Cardiac septum (tissue), 1 donor: ENCODE measurements at places on chromosomes 5 and 9. TPM values are rescaled to one million over a fixed set of nuclear protein-coding genes. Genes with fewer than 3 reads are reported as not detected.
A peak's percentile ranks its signal among the peaks of the same experiment; 100 is the strongest.

The TERT gene
- total RNA-seq = not detected

The GAPVD1 gene
- total RNA-seq = 31.1 TPM

The ISL1 gene
- not detected for total RNA-seq

The PTTG1 gene
- total RNA-seq = 1.0 TPM

The IFNB1 gene
- not detected for total RNA-seq

The ANXA1 gene
- 42.7 TPM for total RNA-seq

The MSX2 gene
- 2.1 TPM for total RNA-seq

The PCDHB5 gene
- 3.2 TPM for total RNA-seq

The ANKS6 gene
- 7.6 TPM for total RNA-seq

The C5orf52 gene
- not detected for total RNA-seq

The ZNF354C gene
- total RNA-seq = 4.0 TPM

The FRRS1L gene
- total RNA-seq = 0.81 TPM

The SPATA31A6 gene
- not detected for total RNA-seq

The MEIKIN gene
- not detected for total RNA-seq

The FBXL17 gene
- 27.3 TPM for total RNA-seq

The LVRN gene
- total RNA-seq = 0.27 TPM

The GHR gene
- 10.4 TPM for total RNA-seq

The SPIN1 gene
- total RNA-seq = 49.2 TPM

The FNBP1 gene
- total RNA-seq = 22.6 TPM

GRCh38 chr9:134495881-134496412, 145.7 kb upstream of the COL5A1 start:
- DNase-seq = peak; percentile 62

DNA sequence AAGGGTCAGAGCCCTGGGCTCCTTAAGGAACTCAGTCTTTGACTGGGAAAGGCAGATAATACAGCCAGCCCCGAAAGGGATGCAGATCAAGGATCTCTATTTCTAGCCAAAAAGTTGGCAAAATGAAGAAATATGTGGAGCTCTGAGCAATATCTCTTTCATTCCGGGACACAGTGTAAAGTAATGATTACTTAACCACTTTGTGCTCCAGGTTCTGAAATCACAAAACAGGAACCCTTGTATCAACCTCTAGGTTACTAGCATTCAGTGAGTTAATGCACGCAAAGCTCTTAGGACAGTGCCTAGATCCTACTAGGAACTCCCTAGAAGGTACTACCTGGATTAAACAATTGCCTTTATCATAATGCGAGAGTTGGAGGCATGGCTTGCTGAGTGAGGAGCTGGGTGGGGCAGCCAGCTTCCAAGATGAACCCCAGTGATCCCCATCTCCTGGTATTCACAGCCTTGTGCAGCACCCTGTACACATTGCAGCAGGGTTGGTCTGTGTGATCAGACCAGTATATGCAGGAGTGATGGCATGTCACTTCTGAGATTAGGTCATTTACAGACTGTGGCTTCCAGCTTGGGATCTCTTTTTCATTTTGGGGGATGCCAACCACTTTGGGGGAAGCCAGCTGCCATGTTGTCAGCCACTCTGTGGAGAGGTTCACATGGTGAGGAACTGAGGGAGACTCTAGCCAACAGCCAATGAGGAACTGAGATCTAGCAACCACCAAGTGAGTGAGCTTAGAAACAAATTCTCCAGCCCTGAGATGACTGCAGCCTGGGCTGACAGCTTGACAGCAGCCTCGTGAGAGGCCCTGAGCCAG, 103.1 kb upstream of the SLC44A1 start:
- DNase-seq = no peak

DNA sequence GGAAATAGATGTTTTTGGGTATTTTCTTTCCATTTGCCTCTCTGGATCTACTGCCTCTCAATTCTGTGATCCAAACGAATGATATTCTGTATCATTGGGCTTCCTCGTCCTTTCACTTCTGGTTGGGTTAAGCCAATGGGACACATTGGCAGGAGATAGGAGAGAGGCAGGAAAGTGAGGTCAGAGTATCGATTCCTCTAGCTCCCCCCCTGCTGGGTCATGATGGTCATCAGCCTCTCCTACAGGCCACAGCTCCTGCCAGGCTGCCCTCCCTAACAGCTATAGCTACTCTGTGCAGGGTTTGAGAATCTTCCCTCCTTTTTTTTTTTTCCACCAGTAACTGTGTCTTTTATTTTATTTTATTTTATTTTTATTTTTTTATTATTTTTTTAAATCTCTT, 39.4 kb downstream of the APBA1 start:
- no peak for DNase-seq

DNA sequence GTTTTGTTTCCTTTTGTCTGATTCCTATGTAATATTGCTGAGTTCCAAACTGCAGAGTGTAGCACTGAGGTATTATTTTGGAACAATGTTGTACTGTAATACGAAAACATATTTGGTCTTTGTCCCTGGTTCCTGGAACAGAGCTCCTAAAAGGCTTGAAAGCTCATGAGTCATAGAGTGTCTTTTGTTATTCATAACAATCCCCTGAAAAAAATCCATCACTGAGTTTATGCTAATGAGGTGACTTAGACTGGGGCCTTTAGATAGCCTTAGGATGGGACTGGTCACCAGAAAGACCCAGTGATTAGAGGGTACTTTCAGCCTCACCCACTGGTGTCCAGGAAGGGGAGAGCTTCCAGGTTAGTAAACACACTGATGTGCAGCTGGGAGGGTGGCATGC, 132.7 kb upstream of the POU5F2 start:
- no peak for DNase-seq

DNA sequence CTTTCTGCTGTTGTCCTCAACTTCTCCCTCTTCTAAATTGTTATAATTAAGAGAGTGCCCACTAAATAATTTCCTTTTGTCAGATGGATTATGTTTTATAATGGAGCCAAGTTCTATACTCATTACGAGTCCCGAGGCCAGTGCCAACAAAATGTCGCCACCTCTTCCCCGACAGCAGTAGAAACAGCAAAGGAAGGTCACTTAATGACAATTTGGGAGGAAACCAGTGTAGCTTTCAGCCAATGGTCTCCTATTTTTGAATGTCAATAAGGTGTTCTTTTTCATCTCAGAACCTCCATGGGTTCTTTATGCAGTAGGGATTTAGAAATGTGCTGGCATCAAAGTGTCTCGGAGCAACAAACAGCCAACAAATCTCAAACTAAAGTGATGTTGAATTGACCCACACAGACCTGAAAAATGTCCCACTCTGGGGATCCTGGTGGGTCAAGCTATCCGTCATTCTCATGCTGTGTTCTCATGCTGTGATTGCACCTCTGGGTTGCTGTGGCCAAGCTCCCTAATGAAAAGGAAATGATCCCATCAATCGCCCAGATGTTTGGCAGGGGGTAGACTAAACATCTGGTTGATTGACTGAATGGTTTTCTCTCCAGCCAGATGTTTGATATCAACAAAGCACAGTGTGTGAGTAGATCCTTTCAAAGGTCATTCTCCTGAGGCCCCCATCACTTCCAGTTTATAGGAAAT, 291.9 kb downstream of the DMAC1 start:
- no peak for DNase-seq

DNA sequence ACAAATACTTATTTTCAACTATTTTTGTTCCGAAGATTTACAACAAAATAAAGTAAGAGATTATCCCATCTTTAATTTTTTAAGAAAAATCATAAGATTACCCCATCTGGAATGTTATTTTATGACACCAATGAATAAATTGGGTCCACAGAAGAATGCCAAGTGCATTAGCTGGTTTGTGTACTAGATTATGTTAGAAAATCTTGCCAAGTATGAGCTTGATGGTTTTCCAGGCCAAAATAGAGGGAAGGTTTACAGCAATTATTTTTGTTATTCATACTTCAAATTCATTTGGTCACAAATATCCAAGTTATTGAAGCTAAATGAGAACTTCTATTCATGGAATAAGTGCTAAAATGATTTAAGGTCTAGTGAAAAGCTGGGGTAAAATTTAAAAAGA, 109.4 kb upstream of the DMRTA1 start:
- DNase-seq = no peak

- no peak for DNase-seq
These were observed 306.9 kb upstream of the C9orf72 start for GRCh38 chr9:27880156-27880555.

DNA sequence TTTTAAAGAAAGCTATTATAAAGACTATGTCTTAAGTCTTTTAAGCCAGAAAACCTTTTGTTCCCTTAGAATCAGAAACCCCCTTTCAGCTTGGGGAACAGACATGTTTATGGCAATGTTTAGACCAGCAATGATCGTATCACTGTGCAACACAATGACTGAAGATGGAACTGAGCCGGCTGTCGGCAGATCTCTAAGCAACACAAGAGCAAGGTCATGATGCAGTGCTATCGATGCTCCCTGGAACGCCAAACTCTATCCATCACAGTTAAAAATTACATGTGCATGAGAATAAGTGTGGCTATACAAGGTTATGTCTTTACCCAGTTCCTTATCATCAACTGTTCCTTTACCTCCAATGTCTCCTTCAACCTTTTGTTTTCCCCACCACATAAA, 1.8 kb upstream of the RNF44 start:
- no peak for DNase-seq

- no peak for DNase-seq
These were observed 1.2 kb downstream of the HOMER1 start for GRCh38 chr5:79512471-79513307.

GRCh38 chr5:174827558-174827957, 103.2 kb downstream of the MSX2 start:
- DNase-seq = no peak

DNA sequence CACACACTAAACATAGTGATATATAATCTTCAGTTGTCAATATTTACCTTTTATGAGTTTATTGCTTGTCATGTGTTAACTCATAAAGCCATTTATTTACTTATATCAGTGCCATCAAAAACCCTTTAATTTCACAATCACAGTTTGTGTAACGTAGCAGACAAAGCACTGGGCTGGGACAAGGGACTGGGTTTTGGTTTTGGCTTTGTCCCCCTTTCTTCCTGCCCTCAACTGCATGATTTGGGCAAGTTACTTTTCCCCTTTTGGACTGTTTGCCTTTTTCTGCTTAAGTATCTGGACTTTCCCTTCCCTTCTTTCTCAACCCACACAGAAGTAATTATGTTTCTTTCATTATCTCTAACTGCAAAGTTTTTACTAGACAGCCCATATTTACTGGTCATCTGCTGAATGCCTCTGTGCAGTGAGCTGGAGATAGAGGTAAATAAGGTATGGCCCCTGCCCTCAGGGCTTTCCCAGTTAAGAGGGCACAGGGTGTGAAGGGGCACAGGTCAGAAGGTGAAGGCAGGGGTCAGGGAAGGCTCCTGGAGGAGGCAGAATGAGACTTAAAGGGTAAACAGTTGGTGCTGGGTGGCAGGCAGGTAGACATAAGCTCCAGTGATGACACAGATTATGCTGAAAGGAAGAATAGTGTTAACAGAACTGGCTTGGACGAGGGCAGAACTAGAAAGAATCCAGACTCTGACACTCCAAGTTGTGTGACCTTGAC, 14.8 kb upstream of the NR3C1 start:
- no peak for DNase-seq

- no peak for DNase-seq
These were observed 14.3 kb upstream of the GPX3 start for GRCh38 chr5:151005950-151006576.

- no peak for DNase-seq
These were observed 136.9 kb downstream of the RFK start for GRCh38 chr9:76257311-76257710.

- DNase-seq = no peak
These were observed 1371.0 kb upstream of the DMAC1 start for GRCh38 chr9:9170439-9171134.

- DNase-seq = no peak
These were observed 61.8 kb downstream of the SLC36A1 start for GRCh38 chr5:151509231-151509630.

GRCh38 chr5:31421806-31422586, 109.9 kb downstream of the DROSHA start:
- DNase-seq = no peak

- DNase-seq = no peak
These were observed 746 bp downstream of the NKX2-5 start for GRCh38 chr5:173234129-173234790.

- no peak for DNase-seq
These were observed 302.9 kb upstream of the PAPPA start for GRCh38 chr9:115850548-115851304.

- no peak for DNase-seq
These were observed 149.1 kb downstream of the GHR start for GRCh38 chr5:42572313-42572712.

DNA sequence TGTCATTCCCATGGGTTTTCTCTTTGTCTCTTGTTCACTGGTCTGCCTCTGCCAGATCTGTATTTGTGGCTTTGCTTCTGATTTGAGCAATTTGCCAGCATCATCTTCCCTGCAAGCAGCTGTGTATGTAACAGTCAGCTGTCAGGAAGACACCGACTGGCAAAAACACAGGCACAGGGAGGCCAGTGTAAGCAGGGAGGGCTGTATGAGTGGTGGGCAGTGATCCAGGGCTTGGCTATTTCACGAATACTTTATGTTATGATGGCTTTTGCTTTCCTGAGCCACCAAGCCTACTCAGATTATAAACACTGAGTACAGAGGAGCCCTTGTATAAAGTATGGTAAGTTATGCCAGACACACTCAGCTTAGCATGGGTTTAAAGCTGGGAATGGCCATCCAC, 11.6 kb downstream of the BNIP1 start:
- DNase-seq = no peak

DNA sequence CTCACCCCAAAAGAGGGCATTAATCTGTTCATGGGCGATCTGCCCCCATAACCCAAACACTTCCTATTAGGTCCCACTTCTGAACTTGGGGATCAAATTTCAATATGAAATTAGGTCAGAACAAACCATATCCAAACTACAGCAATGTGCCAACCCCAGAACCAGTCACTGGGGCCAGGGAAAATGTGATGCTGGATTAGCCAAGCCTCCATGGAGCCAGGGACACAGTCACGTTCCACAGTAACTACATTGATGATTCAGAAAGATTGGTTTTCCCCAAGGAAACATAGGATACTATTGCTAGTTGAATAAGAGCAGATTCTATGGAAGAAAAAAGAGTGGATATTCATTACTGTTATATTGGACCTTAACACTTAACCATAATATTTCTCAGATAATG, 84.2 kb downstream of the GIN1 start:
- no peak for DNase-seq

GRCh38 chr9:10613419-10613818, 617 bp upstream of the PTPRD start:
- DNase-seq = no peak

- DNase-seq = no peak
These were observed 1.4 kb downstream of the CHD1 start for GRCh38 chr5:98927242-98927988.

DNA sequence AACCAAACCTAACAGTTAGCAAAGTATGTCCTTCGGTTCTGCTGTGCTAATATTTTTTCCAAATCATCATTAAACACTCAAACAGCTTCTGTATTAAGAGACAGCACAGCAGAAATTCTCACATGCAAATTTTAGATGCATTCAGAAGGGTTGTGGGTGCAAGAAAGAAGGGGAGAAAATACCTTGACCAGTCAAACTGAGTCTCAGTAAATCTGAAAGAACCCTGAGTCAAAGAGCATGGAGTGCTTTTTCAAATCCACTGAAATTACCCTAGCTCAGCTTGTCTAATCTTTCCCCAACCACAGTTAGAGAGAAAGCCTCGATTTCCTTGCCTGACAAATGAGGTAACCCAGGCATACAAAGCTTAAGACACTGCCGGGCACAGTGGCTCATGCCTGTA, 55.1 kb downstream of the RETREG1 start:
- no peak for DNase-seq

- no peak for DNase-seq
These were observed 272.5 kb downstream of the EPB41L4A start for GRCh38 chr5:112146323-112147226.

- DNase-seq = no peak
These were observed 423 bp downstream of the IPPK start for GRCh38 chr9:92669527-92669889.

- DNase-seq = no peak
These were observed 28.7 kb downstream of the TPPP start for GRCh38 chr5:664343-664993.
